Activated CD8-positive, alpha-beta memory T cell treated with anti-CD3 and anti-CD28 coated beads, Interleukin-2, amount 10 ng/mL, durations not matched to agents 7 days and 5 days (primary cell): ENCODE measurements at places on chromosomes 3 and 15. TPM values are rescaled to one million over a fixed set of nuclear protein-coding genes. Genes with fewer than 3 reads are reported as not detected.

GRCh38 chr3:56443372-56443771, 24.9 kb downstream of the ERC2 start:
- no peaks in the 10 kb centered on the region for H3K4me1 ChIP-seq
- no peak overlapping the region for H3K27ac ChIP-seq
- no peak overlapping the region for H3K4me3 ChIP-seq
- H3K27me3 ChIP-seq: peaks cover 3% of the 10 kb centered on the region
- no peak for DNase-seq

GRCh38 chr3:150761831-150762661, 923 bp downstream of the SIAH2 start:
- peaks cover 29% of the 10 kb centered on the region for H3K36me3 ChIP-seq
- DNase-seq: peak; percentile 68
- H3K27me3 ChIP-seq: no peaks in the 10 kb centered on the region

GRCh38 chr3:158631981-158632380, 12.3 kb upstream of the GFM1 start:
- peaks cover 11% of the 10 kb centered on the region for H3K27me3 ChIP-seq
- no peak overlapping the region for H3K4me3 ChIP-seq
- H3K27ac ChIP-seq: no peak overlapping the region

GRCh38 chr3:17195856-17196604, 311.3 kb downstream of the PLCL2 start:
- no peak overlapping the region for H3K27ac ChIP-seq
- peaks cover 9% of the 10 kb centered on the region for H3K36me3 ChIP-seq
- peaks cover 8% of the 10 kb centered on the region for H3K4me1 ChIP-seq
- no peaks in the 10 kb centered on the region for H3K27me3 ChIP-seq
- DNase-seq: no peak

GRCh38 chr15:77349666-77350065, 70.2 kb downstream of the PEAK1 start:
- H3K4me1 ChIP-seq: peaks cover 11% of the 10 kb centered on the region
- H3K4me3 ChIP-seq: no peak overlapping the region
- H3K27ac ChIP-seq: no peak overlapping the region
- peaks cover 8% of the 10 kb centered on the region for H3K36me3 ChIP-seq

The WDR5B gene
- 4.6 TPM for total RNA-seq

The APOD gene
- not detected for total RNA-seq

The CTXN2 gene
- not detected for total RNA-seq
